Hair follicular keratinocyte (primary cell): ENCODE measurements at places on chromosomes 5 and 9. TPM values are rescaled to one million over a fixed set of nuclear protein-coding genes. Genes with fewer than 3 reads are reported as not detected.

GRK6 gene
- total RNA-seq = 42.3 and 51.4 TPM in 2 replicates

TEK gene
- total RNA-seq = 0.23 and 0.27 TPM in 2 replicates

SARDH gene
- total RNA-seq = 0.27 and 0.86 TPM in 2 replicates

CER1 gene
- total RNA-seq = not detected in 2 replicates

ENG gene
- 6.2 and 9.6 TPM in 2 replicates for total RNA-seq

RGS7BP gene
- total RNA-seq = not detected in 2 replicates

BRIX1 gene
- 31.2 and 52.2 TPM in 2 replicates for total RNA-seq

PDLIM4 gene
- 44.2 and 74.6 TPM in 2 replicates for total RNA-seq

CCDC183 gene
- 1.3 TPM in 1 of 2 replicates, not detected in the other for total RNA-seq

MEGF10 gene
- 0.08 TPM in 1 of 2 replicates, not detected in the other for total RNA-seq

WDR31 gene
- total RNA-seq = 0.27 and 0.86 TPM in 2 replicates

GRM6 gene
- not detected in 2 replicates for total RNA-seq

PLGRKT gene
- 72.7 and 72.8 TPM in 2 replicates for total RNA-seq

FBP2 gene
- total RNA-seq = not detected in 2 replicates

DMRT3 gene
- total RNA-seq = not detected in 2 replicates

PCDHGA2 gene
- 0.04 and 0.55 TPM in 2 replicates for total RNA-seq

DCP2 gene
- total RNA-seq = 13.8 and 24.9 TPM in 2 replicates

PLPP7 gene
- total RNA-seq = 0.08 and 0.23 TPM in 2 replicates

BDP1 gene
- total RNA-seq = 10.5 and 11.6 TPM in 2 replicates

TNFSF8 gene
- not detected in 2 replicates for total RNA-seq

TMEM8B gene
- total RNA-seq = 1.1 and 3.7 TPM in 2 replicates

F12 gene
- total RNA-seq = 7.5 and 8.3 TPM in 2 replicates

FCN2 gene
- total RNA-seq = not detected in 2 replicates

TMEM215 gene
- total RNA-seq = not detected in 2 replicates

DAB2IP gene
- 28.3 and 28.8 TPM in 2 replicates for total RNA-seq

EPB41L4A gene
- 1.3 and 6.8 TPM in 2 replicates for total RNA-seq

PGM5 gene
- total RNA-seq = not detected in 2 replicates

FYB1 gene
- total RNA-seq = 0.08 and 0.80 TPM in 2 replicates
